ENCODE measurements at places on chromosomes 16 and 17.

- DNase-seq = no peak
These were observed 11.2 kb downstream of the METTL16 start for GRCh38 chr17:2500446-2500845.

GRCh38 chr16:70610273-70611223, 35.8 kb upstream of the IL34 start:
- DNase-seq = no peak

GRCh38 chr17:61683466-61683865, 92.4 kb upstream of the NACA2 start:
- DNase-seq = no peak

GRCh38 chr17:27360507-27360906, 66.6 kb downstream of the WSB1 start:
- peak; percentile 65 for DNase-seq

- no peak for DNase-seq
These were observed 31.8 kb upstream of the TENT4B start for GRCh38 chr16:50121278-50121677.

DNA sequence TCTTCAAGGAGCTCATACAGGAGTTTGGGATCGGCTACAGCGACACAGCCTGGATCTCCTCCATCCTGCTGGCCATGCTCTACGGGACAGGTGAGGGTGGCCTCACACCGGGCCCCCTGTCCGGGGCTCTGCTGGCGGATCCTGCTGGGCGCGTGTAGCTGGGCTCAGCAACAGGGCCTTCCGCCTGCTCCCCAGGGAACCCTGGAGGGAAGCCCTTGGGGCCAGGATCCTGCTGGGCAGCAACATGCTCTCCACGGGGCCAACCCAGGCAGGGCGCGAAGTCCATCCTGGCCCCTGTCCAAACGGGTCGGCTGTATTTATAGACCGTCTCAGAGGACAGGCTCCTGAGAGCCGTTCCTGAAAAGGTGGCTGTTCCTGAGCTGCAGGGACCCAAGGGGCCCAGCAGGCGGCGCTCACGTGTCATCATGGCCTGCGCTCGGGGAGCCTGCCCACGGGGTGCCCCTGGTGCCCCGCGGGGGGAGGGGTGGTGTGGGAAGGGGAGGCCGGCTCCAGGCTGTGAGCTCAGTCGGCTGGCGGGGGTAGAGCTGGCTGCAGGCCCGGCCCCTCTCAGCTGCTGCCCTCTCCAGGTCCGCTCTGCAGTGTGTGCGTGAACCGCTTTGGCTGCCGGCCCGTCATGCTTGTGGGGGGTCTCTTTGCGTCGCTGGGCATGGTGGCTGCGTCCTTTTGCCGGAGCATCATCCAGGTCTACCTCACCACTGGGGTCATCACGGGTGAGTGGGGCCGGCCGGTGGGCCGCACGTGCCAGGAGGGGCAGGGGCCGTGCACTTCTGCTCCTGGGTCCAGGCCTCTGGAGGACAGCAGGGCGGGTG, 7.5 kb downstream of the SLC16A3 start:
- DNase-seq = peak; percentile 56

GRCh38 chr16:73553941-73554660, 506.2 kb upstream of the ZFHX3 start:
- DNase-seq = no peak

- no peak for DNase-seq
These were observed 10.0 kb downstream of the PITPNC1 start for GRCh38 chr17:67386965-67387551.

GRCh38 chr16:85645021-85645589, 32.0 kb downstream of the GSE1 start:
- no peak for DNase-seq

DNA sequence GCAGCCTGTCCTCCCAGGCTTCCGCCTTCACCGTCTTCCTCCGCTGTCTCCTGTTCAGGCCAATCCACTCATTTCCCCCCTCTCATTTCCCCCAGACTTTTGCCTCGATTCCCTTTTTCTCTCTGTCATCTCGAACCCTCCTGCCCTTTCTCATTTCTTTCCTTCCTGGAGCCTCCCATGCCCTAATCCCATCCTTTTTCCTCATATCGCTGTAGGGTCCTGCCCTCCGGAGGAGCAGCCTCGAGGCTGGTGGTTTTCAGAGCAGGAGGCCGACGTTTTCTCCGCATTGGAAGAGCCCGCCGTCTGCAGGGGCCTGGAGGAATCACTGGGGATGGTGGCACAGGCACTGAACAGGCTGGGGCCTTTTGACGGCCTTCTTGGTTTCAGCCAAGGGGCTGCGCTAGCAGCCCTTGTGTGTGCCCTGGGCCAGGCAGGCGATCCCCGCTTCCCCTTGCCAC, 597 bp downstream of the OVCA2 start:
- no peak for DNase-seq

DNA sequence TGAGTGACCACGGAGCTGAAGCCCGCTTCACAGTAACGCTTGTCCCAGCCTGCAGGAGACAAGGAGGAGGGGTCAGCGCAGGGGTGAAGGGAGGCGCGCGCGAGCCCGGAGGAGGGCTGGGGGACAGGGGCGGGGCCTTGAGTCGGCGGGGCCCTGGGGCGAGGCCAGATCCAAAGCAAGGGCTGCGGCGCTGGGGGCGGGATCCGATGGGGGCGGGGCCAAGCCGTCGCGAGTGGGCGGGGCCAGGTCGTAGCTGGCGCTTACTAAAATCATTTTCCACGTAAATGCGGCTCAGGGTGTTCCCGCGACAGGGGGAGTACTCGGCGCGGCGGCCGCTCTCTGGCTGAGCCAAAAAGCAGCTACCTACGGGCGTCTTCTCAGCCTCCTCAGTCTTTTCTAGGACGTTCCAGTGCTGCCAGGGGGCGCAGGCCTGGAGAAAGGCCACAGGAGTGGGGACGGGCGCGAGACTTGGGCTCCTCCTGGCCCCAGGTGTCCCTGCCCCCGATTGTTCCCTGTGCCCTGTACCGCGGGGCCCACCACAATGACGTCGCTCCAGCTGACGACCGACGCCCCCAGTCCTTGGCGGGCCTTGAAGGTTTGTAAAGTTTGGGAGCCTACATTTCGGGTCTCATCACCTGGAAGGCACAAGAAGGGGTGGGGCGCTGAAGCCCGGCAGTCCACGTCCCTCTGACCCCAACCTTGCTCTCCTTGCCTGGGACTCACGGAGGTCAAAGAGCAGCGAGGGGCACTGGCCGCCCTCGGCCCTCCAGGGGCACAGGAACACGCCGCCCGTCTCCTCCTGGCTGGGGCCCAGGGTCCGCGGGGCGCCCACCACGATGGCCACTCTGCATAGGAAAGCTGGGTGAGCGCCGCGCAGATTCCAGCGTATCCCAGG, 3.9 kb downstream of the ITGA2B start:
- DNase-seq = peak; percentile 77

DNA sequence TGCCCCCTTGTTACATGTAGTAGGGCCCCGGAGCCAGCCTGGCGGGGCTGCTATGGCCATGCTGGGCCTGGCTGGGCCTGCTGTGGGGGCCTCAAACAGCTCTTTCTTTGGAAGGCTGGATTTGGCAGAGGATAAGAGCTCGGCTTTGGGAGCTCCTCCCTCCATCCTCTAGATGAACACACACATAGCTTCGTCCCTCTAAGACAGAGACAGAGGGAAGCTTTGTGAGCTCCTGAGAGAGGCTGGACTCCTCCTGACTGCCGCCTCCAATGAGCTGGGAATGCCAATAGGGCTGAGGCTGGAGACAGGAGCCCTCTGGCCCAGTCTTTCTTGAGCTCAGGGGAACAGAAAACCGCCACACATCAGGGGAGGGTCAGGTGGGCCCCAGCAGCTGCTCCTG, 37.3 kb upstream of the CDC42EP4 start:
- DNase-seq = no peak

GRCh38 chr16:57570301-57571070, 28.0 kb downstream of the ADGRG5 start:
- DNase-seq = no peak

- DNase-seq = no peak
These were observed 199.3 kb upstream of the CHMP6 start for GRCh38 chr17:80792373-80792781.

Measured in T-helper 2 cell (primary cell).